ENCODE measurements at places on chromosomes 16 and 17.

- no peak for DNase-seq
Observed at GRCh38 chr16:57999971-58000705, at the start of gene ZNF319. TSS of gene ZNF319 (minus strand) at chr16:58000672. CDS start at chr16:57998265, 2,407 bp downstream.

- no peak for DNase-seq
Observed at GRCh38 chr16:14629612-14629918, 495 bp downstream of the PARN start.

DNA sequence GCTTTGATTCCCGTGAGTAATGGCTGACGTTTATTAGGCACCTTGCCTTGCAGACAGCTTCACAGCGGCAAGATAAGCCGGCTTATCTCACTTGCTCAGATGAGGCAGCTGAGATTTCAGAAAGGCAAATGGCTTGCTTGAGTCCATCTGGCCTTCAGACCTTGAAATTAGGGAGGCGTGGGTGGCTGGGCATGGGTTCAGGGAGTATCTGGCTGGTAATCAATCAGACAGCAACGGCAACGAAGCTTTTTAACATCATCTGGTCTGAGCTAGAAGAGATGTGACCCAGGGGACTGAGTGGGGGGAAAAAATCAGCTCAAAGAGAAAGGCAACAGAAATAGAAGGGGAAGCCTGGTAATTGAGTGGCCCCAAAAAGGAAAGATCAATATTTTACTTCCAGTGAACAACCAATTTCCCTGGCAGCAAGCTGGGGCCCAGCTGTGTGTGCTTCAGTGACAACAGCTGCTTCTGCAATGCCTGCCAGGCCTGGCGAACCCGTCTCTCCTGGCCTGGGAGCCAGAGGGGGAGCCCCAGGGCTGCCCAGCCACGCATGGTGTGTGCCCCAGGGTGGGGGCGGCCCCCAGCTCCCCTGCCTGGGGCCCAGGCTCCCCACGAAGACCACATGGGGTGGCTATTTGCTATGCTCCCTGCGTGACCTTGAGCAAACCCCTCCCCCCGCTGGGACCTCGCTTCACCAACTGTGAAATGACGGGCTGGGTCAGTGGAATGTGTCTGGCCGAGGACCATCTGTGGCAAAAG is 34.0 kb downstream of the RAB11FIP4 start:
- DNase-seq: no peak

DNA sequence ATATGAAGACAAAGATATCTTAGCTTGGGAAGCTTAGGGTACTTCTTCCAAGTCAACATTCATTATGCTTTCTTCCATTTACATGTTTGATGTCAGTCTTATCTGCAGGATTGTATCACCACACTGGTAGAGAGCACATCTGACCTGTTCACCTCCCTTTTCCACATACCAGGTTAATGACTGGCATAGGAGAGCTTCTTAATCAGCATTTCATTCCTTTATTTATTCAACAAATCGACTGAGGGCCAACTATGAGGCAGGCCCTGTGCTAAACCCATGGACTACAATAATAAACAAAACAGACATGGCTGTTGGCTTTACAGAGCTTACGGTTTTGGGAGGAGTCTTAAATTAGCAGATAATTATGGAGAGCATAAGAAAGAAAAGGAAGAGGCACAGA is 378.1 kb upstream of the CDH11 start:
- DNase-seq: no peak

GRCh38 chr16:1470481-1471251 is 4.2 kb downstream of the CLCN7 start:
- DNase-seq: no peak

- DNase-seq: no peak
Observed at GRCh38 chr17:44906763-44907728, 7.8 kb upstream of the EFTUD2 start.

- no peak for DNase-seq
Observed at GRCh38 chr17:44102849-44103622, 20.4 kb downstream of the HDAC5 start.

DNA sequence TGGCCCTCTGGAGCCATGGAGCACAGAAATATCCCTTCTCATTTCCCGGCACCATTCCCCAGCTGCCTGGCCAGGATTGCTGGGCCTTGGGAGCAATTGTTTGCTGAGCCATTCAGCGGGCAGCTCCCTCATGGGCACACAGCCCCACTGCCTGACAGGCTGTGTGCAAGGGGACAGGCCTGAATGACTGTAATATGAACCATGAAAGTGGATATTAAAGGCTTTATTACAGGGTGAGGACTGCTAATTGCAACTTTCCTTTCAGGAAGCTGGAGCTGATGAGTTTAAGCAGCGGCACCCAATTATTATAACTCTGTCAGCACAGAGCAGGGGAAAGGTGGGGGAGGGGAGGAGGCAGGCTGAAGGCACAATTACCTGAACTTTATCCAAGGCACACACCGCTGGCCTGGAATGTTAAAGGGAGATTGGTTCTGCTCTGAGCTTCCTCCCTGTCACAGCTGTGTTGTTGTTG is 159.8 kb upstream of the SDK2 start:
- DNase-seq: no peak

GRCh38 chr16:31201582-31202413 is 762 bp downstream of the PYCARD start:
- no peak for DNase-seq

DNA sequence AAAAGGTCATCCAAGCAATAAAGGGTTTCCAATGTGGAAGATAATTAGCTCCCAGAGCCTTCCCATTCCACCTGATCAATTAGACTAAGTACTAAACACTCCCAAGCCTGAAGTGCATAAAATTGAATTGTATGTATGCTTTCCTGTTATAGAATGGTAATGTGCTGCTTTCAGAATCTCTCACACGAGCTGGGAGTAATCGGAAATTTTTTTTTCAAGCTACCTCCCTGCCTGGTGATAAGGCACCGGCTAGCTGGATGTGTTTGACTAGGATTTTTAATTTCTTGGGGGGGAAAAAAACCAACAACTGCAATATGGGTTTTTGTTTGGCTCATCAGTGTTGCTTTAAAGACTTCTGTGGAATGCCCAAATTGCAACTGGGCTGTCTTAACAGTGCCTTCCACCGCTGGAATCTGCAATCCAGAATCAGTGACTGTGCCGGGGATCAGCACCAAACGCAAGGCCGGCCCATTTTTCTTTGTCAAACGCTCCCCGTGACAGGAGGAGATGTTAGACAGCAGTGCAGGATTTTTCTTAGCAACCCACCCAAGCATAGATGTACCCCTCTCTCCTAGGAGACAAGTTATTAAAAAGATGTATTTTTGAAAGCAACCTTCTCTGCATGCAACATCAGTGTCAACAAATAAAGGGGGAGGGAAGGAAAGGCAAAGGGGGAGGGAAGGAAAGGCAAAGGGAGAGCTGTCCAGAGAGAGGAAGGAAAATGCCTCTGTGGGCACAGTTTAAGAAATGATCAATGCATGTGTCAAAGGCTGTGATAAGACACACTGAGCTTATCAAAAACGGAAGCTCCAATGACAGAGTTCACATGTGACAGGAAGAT is 387.2 kb downstream of the NPIPA8 start:
- no peak for DNase-seq

DNA sequence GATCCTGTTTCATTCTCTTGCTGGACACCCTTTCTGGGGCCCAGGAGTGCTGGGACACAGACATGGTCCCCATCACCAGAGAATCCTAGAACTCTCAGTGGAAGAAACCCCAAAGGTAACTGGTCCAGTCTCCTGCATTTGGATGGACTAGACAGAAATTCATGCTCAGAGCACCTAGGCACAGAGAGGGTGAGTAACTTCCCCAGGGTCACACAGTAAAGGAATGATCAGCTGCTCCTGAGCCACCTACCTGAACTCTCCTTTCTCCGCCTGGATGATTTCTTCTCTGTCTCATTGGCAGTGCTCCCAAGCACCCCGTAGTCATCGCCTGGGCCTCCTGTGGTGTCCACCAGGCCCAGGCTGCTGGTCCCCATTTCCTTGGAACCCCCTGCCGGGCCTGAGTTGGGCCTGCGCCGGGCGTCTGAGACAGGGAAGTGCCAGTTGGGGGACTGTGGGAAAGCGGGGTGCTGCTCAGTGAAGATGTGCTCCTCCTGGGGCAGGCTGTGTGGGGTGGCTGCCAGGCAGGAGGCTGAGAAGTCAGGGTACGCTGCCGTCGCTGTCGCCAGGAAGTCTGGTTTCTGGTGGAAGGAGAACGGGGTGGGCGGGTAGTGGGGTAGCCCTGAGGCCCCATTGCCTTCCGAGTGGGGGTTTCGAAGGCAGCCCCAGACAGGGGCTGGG is 767 bp downstream of the MEOX1 start:
- DNase-seq: no peak

GRCh38 chr16:15041271-15042004 is 14.4 kb downstream of the NTAN1 start:
- DNase-seq: no peak

- no peak for DNase-seq
Observed at GRCh38 chr16:47571049-47571448, 109.9 kb downstream of the PHKB start.

DNA sequence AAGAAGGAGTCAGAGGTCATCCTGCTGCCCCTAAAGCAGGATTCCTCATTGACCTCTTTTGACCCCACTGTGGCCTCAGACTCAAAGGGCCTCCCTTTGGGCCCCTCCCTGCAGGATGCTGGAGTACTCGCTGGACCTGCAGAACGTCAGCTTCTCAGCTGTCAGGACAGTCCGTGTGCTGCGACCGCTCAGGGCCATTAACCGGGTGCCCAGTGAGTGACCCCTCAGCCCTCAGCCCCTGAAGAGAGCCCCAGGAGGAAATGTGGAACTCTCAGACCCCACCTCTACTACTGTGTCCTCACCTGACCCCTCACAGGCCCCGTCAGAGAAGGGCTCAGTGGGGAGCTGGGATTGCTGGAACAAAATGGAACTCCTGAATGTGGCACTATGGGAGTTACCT is 9.1 kb downstream of the CACNA1G start:
- DNase-seq: no peak

DNA sequence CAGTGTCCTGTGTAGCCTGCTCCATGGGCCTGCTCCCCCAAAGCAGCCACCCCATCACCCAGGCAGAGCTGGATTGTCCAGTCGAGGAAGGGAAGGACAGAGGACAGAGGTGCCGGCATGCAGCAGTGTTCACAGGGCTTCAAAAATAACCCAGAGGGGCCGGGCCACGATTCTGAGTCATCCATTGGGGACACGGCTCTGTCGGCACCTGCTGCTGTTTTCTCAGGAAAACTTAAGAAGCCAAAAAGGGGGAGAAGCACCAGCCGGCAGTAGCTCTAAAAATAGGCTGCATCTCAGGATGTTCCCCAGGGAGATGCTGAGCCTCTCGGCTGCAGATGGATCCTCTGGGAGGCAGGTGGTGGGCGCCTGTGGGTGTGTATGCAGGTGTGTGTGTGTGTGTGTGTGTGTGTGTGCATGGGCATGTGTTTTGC is 1.6 kb downstream of the CA7 start:
- DNase-seq: no peak

GRCh38 chr17:77427391-77427991 is 286.7 kb downstream of the SEC14L1 start:
- no peak for DNase-seq

- no peak for DNase-seq
Observed at GRCh38 chr16:27651301-27651700, 101.4 kb downstream of the KATNIP start.

DNA sequence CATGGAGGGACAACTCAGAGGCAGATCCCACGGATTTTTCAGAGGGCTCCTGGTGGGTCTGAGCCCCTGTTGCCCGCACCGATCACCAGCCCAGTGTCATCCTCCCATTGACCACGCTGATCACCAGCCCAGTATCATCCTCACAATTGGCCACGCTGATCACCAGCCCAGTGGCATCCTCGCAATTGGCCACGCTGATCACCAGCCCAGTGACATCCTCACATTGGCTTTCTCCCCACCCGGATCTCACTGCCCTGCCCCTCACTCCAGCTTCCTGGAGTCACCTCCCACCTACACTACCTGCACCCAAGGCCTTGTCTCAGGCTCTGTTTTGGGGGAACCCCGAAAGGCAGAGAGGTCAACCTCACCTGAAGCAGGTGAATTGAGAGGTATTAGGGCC is 358.2 kb upstream of the TNRC6C start:
- no peak for DNase-seq

- peak; percentile 33 for DNase-seq
Observed at GRCh38 chr16:56450275-56450985, 702 bp downstream of the NUDT21 start.

- peak; percentile 24 for DNase-seq
Observed at GRCh38 chr17:28612936-28613872, 781 bp downstream of the RSKR start.

DNA sequence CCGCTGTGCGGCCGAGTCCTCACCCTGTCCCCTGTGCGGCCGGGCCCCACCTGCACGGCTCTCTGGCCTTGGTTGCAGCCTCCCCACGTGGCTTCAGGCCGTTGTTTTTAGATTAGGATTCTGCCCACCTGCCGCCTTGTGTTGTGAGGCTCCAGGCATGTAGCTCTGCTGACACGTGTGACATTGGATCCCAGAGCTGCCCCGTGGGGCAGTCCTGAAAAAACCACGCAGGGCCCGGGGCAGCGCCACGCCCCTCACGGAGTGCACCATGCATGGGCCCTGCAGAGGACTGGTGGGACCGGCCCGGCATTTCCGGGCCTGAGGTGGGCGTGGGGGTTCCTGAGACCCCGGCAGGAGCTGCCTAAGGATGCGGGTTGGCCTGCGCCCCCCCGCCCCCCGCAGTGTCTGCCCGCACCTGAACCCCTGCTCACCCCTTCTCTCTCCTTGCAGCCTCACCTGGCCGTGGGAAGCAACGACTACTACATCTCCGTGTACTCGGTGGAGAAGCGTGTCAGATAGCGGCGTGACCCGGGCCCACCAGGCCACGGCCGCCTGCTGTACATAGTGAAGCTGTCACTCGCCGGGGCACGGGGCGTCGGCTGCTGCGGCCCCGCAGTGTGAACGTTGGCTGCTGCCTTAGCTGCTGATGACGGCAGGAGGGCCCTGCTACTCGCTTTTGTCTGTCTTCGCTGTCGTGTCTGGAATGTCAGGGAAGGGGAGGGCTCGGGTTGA is 27.7 kb upstream of the CHMP6 start:
- no peak for DNase-seq

DNA sequence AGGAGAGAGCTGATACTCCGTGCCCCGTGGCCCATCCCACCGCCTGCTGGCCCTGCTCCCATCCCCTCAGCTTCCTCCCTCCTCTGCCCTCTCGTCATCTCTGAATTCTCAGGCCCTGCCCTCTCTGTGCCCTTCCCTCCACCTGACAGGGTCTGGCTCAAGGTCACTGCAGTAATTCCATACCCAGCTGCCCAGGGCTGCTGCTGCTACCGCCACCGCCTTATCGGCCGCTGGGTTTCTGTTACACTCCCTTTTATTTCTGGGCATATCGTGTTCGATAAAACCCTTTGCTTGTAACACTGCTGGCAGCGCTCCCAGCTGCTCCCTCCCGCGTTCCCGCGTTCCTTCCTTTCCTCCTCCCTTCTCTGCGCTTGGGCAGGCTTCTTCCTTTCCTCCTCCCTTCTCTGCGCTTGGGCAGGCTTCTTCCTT is 1.2 kb downstream of the EPN3 start:
- DNase-seq: no peak

- DNase-seq: no peak
Observed at GRCh38 chr16:70483426-70483825, 29.0 kb downstream of the FCSK start.

GRCh38 chr16:68289621-68290329 is 21.0 kb downstream of the SLC7A6OS start:
- DNase-seq: peak; percentile 48

- DNase-seq: no peak
Observed at GRCh38 chr17:35900280-35900679, 20.1 kb upstream of the CCL5 start.
